ENCODE measurements at places on chromosomes 5 and 9.

GRCh38 chr9:125561509-125562148, 145.4 kb downstream of the MAPKAP1 start:
- no peak for DNase-seq

DNA sequence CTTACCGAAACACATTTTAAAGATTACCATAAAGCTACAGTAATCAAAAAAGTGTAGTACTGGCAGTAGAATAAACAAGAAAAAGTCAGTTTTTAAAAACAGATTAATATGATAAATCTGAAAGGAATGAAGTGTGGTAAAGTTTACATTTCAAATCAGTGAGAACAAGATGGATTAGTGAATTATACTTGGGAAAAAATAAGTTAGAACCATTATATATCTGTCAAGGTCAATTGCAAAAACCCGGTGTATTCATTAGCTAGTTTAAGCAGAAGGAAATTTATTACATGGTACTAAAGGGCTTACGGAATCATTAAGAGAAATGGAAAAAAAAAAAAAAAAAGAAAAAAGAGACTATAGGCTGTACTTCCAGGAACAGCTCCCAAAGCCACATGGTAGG, 164.3 kb downstream of the MUSK start:
- no peak for DNase-seq

GRCh38 chr5:134692722-134693121, 44.1 kb downstream of the SEC24A start:
- DNase-seq: no peak

- no peak for DNase-seq
These were observed 1.9 kb upstream of the NRARP start for GRCh38 chr9:137303893-137304382.

DNA sequence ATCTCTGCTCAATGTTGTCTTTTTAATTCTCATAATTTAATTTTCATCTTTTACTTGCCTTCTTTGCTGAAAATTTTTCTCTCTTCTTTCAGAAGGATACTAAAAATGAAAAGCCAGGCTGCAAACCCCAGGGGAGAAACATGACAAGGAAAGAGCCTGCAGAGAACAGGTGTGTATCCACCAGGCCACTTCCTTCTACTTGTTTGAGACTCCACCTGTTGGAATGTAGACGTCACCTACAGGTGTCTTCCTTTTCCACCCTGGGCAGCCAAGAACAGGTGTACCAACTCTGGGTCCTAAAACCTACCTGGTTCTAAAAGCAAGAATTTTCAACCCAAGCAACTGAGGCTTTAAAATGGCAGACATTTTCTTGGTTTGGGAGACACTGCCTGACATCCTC, 166.8 kb downstream of the ATP10B start:
- no peak for DNase-seq

DNA sequence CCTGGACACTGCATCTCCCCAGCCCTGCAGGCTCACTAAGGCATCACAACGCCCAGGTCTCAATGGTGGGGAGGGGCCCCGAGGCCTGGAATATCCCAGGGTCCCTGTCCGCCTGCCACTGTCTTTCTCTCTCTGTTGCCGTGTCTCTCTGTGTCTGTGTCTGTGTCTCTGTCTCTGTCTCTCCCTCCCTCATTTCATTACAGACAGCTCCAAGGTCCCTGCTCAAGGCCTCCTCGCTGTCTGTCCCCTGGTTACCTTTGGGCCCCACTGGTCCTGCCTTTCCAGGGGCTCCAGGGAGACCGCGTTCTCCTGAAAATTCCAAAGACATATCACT, 3.2 kb downstream of the FCN1 start:
- DNase-seq: no peak

- peak; percentile 72 for DNase-seq
These were observed 142.3 kb upstream of the ANKH start for GRCh38 chr5:15013654-15014463.

- no peak for DNase-seq
These were observed 4.9 kb upstream of the RARS1 start for GRCh38 chr5:168481330-168481788.

DNA sequence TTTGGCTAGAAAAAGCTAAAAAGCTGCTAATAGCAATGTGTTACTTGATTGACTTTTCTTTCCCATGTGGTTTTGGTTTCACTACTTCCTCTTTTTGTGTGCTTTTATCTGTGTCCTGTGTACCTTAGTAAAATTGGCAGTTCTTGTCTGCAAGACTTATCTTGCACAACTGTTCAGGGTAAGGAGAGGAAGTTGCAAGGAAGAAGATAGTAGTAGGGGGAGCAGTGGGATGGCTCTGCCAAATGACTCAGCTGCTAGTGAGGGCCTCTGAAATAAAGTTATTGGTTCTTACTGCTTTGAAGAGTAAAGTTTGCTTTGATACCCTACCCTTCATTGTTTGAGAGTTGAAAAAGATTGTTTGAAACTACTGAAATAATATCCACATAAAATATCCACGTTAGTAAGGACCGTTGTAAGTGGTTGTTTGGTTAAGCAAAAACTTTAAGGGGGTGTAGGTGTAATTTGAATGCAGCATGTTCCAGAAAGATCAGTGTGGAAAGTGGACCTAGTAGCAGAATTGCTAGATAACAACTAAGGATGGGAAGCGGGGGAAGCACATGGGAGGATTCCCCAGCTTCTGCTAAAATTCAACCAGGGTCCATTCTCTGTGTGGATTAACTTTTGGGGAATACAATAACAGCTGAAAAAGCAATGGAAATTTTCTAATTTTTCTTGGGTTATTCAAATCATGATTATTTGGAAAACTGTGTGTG, 123.5 kb downstream of the SCAMP1 start:
- DNase-seq: peak; percentile 96

GRCh38 chr9:134886413-134886913, 5.9 kb downstream of the FCN2 start:
- DNase-seq: no peak

DNA sequence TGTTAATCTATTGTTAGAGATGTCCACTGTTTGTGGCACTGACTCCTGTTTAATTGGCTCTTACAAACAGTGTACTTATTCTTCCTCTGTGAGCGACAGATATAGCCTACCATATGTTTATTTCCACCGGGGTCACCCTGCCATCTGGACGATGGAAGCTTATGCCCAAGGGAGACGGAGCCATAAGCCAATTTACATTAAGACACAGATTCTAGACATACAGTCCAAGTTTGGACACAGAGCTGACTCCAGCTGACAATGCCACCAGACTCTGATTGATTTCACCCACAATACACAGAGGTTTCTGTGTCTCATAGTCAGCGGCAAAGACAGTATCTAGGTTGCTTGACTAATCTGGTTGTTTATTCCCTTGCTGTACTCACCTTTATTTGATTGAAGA, 198.9 kb downstream of the ENC1 start:
- no peak for DNase-seq

GRCh38 chr9:107557236-107557990, 67.8 kb upstream of the KLF4 start:
- DNase-seq: no peak

DNA sequence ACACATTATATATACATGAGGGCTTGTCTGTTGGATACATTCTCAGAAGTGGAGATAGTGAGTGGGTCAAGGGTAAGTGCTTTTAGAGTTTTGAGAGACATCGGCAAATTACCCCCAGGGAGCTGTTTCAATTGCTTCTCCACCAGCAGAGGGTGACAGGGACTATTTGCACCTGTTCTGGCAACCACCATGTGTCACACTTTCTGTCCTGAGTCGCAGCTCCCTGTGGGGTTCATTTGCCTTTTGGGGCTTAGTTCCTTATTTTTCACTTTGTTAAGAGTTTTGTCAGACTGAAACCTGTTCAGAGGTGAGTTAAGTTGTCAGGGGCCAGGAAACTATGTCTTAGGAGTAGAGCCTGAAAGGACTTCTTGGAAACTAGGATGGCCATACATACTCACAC, 20.1 kb upstream of the SLC36A1 start:
- DNase-seq: no peak

DNA sequence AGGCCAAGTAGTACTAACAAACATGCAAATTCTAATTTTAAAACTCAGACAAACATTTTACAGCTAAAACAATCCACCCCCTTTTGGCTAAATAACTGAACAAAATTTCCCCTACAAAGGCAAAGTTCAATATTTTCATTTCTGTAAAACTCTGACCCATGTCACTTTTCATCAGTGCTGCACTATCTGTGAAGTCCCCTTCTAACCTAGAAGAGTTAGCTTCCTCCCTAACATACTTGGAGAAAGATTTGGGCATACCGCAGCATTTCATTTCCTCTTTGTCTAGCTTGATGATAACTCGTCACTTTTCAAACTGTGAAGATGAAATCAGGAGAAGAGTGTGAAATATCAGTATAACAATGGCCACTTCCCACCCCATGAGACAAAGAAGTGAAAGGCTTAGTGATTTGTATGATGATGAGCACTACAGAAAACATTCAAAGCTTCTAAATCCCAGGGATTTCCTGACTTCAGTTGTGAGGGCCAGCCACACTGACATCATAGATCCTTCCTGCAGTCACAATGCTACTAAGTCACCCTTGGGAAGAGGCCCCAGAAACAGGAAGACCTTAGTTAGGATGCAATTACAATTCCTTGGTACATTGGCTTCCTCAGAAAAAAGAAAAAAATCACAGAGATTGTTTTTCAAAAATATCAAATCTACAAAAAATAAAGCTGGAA, at the start of gene FAM81B:
Gene FAM81B (plus strand): TSS at position 555 of the 681 bp plus-strand sequence. CDS start 24 bp downstream, at position 579.
- no peak for DNase-seq

DNA sequence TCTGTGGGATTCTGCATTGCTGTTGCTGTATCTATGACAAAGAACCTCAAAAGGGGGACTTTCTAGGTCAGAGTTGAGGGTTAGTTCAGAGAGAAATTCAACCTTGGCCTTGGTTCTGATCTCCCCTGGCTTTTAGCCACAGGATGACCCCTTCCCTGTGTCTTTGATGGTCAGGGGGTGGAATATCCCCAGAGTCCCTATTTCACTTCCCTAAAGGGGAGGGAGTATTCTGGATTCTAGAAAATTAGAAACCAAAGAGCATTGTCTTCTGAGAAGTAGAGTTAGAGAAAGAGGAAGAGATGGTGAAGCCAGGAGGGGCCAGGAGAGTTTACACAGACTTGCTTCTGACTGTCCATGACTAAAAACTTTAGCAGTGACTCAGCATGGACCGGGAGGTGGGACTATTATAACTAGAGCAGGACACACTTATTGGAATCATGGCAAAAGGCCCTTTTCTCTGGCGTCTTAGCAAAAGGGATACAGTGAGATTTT, 56.2 kb upstream of the LPAR1 start:
- peak; percentile 2 for DNase-seq

GRCh38 chr9:79014929-79015699, 556.7 kb upstream of the TLE4 start:
- no peak for DNase-seq

DNA sequence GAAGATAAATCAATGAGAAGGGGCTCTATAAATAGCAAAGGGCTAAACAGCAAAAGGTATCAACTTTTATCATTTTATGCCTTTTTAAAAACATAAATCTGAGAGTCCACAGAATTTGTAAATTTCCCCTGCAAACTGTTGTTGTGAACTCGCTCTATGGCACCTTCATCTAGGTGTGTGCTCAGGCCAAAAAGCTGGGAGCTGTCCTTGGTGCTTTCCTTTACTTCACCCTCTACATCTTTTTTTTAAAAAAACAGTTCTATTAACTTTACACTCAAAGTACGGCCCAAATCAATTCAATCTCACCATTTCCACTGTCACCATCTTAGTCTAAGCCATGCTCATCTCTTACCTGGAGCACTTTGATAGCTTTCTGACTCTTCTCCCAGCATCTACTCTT, 108.2 kb upstream of the GPR151 start:
- DNase-seq: no peak

- DNase-seq: no peak
These were observed 130.3 kb downstream of the FSTL4 start for GRCh38 chr5:133482028-133482427.

- DNase-seq: no peak
These were observed 483.7 kb downstream of the TAF11L14 start for GRCh38 chr5:18117968-18118367.

DNA sequence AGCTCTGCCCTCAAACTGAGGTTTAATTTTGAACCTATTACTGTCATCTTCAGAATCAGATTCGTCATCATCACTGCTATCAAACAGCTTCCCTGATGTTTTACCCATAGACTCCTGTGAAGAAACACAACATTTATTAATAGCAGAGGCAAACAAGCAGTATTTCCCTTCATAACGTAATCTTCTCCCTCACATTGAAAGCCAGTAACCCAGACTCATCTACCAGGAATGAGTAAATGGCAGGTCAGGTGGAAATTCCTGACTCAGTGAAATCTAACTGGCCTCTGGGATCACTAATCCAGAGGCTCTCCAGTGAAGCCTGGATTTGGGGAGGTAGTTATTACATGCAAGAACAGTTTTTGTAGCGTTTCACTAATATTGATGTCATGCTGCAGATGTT, 14.6 kb downstream of the NOL8 start:
- no peak for DNase-seq

- no peak for DNase-seq
These were observed 415.8 kb upstream of the PIK3R1 start for GRCh38 chr5:67799732-67800234.

DNA sequence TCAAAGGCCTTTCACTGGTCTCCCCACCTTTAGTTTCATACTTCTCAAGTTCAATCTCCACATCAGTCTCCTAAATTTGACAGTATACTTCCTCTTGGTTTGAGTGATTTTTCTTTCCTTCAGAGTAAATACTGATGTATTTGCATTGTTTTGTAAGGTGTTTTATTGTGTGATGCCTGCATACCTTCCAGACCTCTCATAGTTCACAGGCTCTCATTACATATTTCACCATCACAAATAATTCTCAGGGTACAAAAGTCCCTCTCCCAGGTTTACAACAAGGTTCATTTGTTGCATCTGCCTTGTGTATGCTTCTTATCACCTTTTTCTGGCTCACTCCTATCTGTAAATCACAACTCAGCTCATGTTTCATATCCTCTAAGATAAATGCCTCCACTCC, 22.2 kb upstream of the TUSC1 start:
- no peak for DNase-seq

DNA sequence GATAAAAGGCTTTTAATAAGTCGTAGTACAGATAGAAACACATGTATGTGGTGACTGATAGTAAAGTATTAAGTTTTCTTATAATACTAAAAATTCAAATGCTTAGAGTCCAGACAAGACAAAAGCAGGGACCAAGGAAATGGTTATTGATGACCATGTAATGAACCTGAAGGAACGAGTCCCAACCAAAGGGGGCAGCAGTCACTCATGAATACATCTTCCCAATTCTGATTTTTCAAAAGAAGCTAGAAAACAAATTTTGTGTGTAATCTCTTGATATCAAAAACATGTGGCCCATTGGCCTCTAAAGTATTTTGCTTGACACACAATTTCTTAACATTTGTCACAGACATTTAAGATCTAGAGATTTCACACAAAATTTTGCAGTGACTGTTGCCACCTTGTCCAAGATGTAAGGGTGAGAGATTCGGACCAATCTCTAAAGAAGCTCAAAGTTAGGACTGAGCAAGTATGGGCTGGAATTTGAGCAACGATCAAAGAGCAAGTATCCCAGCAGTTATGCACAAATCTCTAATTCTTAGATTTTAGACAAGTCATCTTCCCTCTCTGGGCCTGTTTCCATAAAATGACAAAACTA, 66.8 kb downstream of the ARL15 start:
- peak; percentile 56 for DNase-seq
